ENCODE measurements at places on chromosomes 6 and 20.

DNA sequence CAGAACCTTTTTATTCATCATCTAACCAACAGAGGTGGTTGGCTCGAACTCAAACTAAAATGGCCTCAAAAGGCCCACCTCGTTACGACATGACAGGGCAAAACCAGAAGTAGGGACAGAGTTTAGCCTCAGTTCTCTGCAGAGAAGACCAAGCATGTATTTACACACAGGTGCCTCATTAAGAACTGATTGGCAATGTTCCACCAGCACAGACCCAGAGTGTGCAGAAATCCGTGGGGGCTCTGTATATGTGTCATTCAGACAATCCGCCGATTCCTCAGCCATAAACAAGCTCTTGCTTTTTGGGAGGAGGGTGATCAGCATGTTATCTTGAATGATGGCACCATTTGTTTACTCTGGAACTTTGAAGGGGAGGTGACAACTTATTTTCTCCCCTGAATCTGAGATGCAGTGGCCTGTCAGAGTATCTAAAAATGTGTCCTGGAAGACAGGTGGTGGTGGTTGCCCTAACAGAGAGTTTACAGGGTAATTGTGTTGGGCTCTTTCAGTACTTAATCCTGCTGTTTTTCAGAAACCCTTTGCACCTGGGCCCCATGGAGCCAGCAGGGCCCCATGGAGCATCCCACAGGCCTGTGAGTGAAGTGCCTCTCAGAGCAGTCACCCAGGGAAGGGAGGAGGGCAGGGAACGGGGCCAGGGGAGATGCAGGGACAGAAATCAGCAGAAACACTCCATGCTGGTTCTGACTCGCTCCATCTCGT is 29.1 kb upstream of the C20orf203 start:
- no peak for DNase-seq

- DNase-seq = no peak
Measured at GRCh38 chr20:3763671-3764601, 3.6 kb downstream of the ADISSP start.

DNA sequence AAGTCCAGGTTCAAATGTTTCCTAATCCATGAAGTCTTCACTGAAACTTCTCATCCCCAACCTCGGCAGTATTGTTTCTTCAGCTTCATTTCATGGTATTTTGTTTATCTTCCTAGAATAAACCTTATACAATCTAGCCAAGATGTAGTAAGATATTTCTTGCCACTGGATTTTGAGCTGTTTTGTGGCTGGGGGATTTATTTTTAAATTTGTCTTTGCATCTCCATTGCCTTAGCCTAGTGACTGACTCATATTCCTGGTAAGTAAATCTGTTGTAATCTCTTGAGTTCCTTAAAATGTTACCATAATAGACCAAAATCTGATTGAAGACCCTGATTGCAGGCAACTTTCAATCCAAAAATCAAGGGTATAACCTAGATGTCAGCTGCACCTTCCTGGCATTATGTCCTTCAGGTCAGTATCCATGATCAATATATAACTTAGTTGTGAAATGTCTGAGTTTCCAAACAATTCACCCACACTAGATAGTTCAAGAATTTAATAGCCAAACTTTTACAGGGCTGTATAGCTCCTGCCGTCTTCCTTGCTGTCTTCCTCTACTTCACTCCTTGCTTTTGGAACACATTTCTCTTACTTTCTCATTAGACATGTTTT is 4.7 kb upstream of the TRMT11 start:
- DNase-seq = no peak

DNA sequence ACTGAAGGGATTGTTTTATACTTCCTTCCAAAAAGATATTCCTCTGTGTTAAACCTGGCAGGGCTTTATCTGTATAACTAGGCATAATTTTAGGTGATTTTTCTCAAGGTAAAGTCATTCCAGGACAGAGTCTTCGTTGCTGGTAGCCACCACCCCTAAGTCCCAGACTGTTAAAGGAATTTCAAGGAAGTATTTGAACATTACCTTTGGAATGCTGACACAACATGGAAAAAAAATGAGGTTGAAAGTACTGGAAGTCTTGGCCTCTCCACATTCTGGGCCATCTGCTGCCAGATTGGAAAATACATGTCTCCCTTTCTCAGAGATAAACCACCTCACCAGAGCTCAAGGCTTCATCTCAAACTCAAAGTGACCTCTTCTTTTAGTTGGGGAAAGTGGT is 27.0 kb upstream of the ETV7 start:
- no peak for DNase-seq

GRCh38 chr20:38806855-38807655 is 1.6 kb downstream of the PPP1R16B start:
- DNase-seq = no peak
